Activated naive CD8-positive, alpha-beta T cell treated with anti-CD3 and anti-CD28 coated beads for 36 hours (primary cell): ENCODE measurements at places on chromosomes 2 and 18.

- peak; percentile 41 for DNase-seq
These were observed 3.9 kb upstream of the WDSUB1 start for GRCh38 chr2:159290289-159290907.

DNA sequence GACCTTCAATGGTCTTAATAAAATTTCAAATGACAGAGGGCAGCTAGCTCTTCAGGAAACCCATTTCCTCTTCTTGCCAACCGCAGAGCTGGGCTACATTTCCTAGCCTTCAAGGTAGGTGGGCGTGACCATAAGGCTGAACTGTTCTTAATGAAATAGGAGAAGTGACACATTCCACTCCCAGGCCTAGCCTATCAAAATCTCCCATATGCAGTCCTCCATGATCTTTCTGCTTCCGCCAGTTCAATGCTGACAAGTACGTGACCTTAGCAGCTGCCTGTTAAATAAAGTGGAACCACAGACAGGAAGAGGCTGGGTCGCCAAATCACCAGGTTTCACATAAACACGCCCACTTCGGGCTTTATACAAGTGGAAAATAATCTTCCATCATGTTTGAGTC is 13.2 kb downstream of the SERPINE2 start:
- peak; percentile 72 for DNase-seq

DNA sequence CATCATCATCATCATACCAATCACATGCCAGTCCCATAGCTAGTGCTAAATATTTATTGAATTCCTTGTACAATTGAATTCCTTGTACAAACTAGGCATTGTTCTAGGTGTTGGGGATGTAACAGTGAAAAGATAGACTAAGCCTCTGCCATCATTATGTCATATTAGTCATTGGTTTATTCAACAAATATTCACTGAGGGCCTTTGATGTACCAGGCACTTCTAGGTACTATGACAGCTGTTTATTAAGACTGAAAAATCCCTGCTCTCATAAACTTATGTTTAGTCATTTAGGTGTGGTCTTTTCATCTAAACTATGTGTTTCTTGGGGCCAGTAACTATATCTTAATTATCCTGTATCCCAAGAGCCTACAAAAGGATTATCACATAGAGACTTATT is 412.3 kb upstream of the ETAA1 start:
- DNase-seq, result no peak

GRCh38 chr2:70450641-70451250 is 102.9 kb downstream of the TGFA start:
- no peak for DNase-seq

GRCh38 chr18:53795610-53796009 is 428.9 kb downstream of the MBD2 start:
- DNase-seq, result no peak

- DNase-seq, result no peak
These were observed 283.6 kb downstream of the TMX3 start for GRCh38 chr18:68431111-68431921.

- DNase-seq, result no peak
These were observed 107.6 kb upstream of the NOSTRIN start for GRCh38 chr2:168694866-168695265.

DNA sequence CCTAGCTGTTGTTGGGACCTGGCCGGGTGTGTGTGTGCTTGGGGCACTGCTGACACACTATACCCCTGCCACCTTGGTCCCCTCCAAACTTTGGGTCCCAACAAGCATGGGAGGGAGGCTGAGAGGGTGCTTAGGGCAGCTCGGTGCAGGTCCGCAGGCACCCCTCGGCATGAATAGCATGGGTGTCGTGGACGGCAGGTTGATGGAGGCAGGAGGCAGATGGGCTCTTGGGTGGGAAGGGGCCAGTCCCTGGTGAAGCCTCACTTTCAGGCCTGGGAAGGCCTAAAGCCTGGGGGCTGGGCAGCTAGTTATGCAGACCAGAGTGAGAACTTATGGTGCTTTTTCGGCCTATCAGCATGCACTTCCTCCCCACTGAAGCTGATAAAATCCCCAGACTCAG is 164.2 kb downstream of the CDH19 start:
- no peak for DNase-seq

GRCh38 chr2:217802266-217802665 is 200.5 kb downstream of the TNS1 start:
- DNase-seq, result no peak
